Activated CD4-positive, CD25-positive, alpha-beta regulatory T cell treated with anti-CD3 and anti-CD28 coated beads, Interleukin-2, amount 50 U/mL, for 72 hours (primary cell): ENCODE measurements at places on chromosomes 4 and X.

DNA sequence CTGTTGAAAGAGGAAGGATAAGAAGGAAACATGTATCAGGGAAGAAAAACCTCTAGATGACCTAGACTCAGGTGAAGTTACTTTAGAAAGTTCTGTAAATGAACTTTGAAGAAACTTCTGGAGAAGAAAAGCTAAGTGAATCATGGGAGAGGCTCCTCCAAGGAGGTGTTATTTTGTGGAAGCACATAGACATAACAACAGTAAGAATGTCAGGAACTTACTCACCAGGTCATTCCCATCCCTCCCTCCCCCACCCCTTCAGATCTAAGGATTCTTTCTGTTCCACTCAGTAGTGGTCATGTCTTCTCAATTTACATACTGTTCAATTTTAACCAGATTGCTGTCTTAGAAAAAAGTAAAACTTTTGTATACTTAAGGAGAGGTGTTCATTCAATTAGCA is 310.5 kb upstream of the DDX53 start:
- DNase-seq: no peak

GRCh38 chr4:89204624-89205023 is 93.3 kb downstream of the TIGD2 start:
- no peak for DNase-seq

GRCh38 chrX:298993-299392 is 17.8 kb downstream of the PLCXD1 start:
- no peak for DNase-seq

GRCh38 chr4:170008371-170008770 is 17.8 kb downstream of the MFAP3L start:
- DNase-seq: no peak

DNA sequence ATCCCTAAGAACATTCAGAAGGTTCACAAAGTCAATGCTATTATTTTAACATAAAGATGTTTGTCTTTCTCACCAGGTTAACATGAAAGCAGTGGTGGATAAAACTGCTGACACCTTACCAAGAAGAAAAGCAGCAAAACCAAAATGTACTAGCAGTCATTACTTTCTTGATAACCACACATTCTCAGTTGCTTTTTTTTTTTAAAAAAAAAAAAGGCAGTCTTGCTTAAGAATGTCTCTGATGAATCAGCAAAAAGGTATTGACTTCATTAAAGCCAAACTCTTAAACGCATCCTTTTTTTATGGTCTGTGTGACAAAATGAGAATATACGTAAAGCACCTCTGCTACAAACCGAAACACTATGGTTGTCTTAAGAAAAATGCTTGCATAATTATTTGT is 31.9 kb downstream of the CDKL2 start:
- no peak for DNase-seq

GRCh38 chr4:54942721-54943120 is 182.7 kb downstream of the KDR start:
- DNase-seq: no peak

DNA sequence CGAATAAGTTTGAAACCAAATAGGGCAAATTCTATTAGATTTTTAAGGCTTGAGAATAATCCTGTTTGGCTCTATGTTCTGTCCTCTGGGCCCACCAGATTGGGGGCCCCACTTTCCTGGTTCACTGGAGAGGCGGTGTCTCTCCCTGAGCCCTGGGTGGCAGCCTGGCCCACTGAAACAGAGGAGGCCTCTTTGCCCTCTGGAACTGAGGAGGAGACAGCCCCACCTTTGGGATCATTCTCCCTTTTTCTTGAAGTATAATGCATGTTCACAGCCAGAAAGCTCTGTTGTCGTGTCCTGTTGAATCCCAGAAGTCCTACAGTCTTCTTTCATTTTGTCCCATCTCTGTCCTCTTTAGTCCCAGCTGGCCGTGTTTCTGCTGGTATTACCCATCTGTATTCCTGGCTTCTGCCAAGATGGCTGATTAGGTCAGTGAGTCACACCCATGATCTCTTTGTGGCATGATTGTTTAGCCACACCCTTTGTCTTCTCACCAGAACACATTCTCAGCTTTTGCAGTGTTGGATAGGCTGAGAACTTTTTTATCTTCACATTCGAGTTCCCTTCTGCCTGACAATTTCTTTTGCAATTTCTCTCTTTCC is 8.1 kb upstream of the TBC1D25 start:
- DNase-seq: no peak

DNA sequence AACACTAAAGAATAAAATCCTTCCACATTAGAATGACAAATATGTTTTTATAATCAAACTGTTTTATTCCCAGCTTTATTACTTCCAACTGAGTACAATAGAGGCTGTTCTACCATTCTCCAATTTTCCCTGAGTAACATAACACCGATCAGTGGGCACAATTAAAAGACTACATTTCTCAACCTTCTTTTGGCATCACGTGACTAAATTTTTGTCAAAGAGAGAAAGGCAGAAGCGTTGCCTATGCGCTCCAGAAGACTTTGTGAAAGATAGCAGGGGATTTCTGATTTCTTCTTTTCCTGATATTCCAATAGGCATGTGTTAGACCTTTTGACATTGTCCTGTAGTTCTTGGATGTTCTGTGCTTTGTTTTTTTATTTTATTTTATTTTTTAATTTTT is 1705.6 kb upstream of the PCDH7 start:
- no peak for DNase-seq

DNA sequence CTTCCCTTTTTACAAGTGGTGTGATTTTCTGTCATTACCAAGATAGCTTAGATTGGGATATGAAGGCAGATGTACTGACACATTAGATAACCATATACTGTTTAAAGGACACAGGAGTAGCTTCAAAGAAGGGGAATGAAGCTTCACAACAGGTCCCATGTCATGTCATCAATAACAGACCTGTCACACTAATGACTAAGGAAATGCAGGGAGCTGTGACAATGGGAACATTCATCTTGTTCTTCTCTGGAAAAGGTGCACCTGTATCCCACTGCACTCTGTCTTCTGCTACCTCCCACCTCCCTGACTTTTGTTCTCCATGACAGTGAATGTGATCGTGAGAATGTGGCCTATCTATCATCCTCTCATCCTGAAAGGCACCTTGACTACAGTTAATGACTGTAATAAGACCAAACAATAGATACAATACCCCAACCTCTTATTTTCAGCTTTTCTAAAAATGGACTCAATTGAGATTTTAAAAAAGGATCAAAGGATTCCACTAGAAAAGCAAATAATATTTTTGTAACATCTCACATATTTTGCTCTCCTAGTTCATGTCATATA is 472.5 kb downstream of the STPG2 start:
- DNase-seq: no peak

- no peak for DNase-seq
These were observed 112.2 kb downstream of the SNCA start for GRCh38 chr4:89724716-89725115.

DNA sequence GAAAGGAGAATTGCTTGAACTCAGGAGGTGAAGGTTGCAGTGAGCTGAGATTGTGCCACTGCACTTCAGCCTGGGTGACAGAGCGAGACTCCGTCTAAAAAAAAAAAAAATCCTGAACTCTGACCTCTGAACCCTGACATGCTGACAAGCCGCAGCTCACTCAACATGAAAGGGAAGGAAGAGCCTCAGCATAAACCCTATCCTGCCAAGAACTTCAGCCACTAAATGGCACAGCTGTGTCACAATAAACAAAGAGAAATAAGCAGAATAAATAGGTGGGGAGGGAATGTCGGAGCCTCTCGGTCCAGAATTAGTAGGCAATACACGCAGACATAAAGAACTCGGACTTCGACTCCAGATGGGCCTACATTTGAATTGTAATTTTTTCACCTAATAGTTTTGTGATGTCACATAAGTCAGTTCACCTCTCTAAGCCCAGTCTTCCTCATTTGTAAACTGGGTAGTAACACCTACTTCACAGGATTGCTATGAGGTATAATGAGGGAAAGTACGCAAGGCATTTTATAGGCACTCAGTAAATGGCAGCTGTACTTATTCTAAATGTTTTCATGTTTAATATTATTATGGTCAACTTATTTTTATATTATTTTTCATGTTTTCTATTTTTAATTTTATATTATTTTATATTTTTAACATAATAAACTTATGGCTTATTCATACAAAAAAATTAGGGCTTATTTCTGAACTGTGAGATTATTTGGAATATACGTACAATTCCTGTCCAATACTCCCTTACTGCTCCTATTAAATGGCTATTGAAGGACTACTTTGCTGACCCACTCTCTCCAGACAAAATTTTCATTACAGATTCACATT is 243.4 kb downstream of the SCFD2 start:
- no peak for DNase-seq

- no peak for DNase-seq
These were observed 169.0 kb upstream of the MBNL3 start for GRCh38 chrX:132657876-132658275.

DNA sequence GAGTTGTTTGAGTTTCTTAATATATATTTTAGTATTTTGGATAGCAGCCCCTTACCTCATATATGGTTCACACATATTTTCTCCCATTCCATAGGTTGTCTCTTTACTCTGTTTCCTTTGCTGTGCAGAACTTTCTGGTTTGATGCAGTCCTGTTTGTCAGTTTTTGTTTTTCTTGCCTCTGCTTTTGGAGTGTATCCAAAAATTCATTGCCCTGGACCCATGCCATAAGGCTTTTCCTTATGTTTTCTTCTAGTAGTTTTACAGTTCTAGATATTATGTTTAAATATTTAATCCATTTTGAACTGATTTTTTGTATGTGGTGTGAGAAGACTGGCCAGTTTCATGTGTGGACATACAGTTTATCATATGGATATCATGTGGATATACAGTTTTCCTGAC is 58.5 kb upstream of the NUDT6 start:
- DNase-seq: no peak

GRCh38 chr4:82753238-82753637 is 45.4 kb downstream of the SCD5 start:
- DNase-seq: no peak

DNA sequence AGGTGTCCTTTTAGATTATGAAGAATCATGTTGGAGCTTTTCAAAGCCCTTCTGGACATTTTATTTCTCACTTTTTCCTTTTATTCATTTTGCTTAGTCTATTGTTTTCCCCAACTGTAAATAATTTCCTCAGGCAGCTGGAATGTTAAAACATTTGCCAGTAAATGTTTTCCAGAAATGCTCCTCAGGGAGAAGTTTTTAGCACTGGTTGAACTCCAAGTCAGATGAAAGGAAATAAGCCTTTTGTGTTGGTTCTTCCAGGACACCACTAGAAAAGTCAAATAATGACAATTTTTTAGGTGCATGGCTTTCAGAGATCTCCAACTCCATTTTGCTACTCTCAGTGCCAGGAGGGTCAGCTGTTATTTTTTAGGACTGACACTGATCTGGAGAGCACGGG is 127.9 kb downstream of the IL13RA2 start:
- DNase-seq: no peak

GRCh38 chrX:101108284-101108683 is 10.3 kb downstream of the CENPI start:
- DNase-seq: no peak

DNA sequence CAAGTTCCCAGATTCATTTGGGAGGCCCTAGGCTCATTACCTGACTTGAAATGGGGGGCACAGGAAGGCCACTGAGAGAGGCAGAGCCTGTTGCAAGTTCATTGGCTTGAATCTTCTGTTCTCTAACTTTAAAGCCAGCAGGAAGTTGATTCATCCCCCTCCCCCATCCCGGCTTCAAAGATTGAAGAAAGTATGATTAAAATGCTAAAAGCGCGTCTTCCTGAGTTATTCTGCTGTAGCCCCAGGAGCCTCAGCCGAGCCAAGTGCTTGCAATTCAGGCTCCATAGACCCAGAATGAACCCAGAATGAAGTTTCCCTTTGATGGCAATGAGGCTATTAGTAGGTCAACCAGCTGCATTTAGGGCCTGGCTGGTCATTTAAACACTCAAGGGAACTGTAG is 14.7 kb downstream of the CHST7 start:
- DNase-seq: no peak

DNA sequence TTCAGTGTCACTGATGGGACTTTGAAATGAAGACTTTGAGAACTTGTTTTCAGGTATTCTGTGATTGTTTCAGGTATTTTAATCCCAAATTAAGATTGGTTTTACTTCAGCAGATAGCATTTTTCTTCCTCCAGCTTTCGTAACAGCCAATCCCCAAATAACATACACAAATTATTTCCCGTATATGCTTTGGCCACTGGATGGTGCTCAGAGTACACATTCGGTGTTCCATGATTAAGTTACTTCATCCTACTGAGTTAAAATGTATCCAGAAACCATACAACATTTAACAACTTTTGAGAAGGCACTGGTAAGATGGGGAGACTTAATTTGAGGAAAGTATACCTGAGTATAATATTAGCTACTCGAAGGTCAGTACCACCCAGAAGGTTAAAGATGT is 233.4 kb upstream of the FAM47A start:
- no peak for DNase-seq

- DNase-seq: no peak
These were observed 19.7 kb upstream of the CXCL6 start for GRCh38 chr4:73816814-73817213.

GRCh38 chrX:19707246-19707871 is 180.0 kb downstream of the SH3KBP1 start:
- DNase-seq: no peak

GRCh38 chrX:17374619-17375366 is at the start of gene NHS:
Gene NHS (plus strand): TSS chrX:17375200. CDS start chrX:17375758, 558 bp downstream.
- no peak for DNase-seq

- no peak for DNase-seq
These were observed 1.2 kb downstream of the TLR6 start for GRCh38 chr4:38855466-38855865.

DNA sequence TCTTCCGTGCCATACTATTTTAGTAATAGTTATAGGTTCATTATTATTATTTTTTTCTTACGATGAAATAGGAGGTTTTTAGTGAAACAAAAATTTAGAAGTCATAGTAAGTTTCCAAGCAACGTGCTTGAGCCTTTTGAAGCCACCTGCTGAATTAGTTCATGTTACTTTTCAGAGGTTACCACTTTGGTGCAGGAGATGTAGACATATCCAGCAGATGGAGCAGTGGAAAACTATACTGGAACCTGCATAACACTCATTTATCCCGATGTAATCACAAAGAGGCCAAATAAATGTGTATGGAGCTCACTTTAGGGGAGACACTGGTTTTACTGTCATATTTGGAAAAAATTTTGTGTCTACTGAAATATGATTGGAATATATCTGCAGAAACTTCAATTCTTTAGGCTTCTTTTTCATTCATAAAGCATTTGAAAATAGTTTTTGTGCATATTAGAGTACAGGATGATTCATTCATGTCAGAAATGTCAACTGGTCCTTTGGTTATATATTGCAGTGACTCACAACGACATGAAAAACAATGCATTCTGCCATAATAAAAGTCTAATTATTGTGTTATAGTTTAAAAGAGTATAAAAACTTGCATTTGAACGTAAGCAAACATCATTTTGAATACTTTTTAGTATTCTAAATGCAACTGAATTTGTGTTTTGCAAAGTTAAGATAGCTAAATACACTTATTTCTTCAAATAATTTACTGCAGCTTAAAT is 2182.9 kb upstream of the TENM3 start:
- no peak for DNase-seq

GRCh38 chrX:107701493-107702121 is 73.3 kb downstream of the PRPS1 start:
- no peak for DNase-seq
